Sciatic nerve (tissue), 2 donors: ENCODE measurements at places on chromosomes 7 and 10. TPM values are rescaled to one million over a fixed set of nuclear protein-coding genes. Genes with fewer than 3 reads are reported as not detected.

DNA sequence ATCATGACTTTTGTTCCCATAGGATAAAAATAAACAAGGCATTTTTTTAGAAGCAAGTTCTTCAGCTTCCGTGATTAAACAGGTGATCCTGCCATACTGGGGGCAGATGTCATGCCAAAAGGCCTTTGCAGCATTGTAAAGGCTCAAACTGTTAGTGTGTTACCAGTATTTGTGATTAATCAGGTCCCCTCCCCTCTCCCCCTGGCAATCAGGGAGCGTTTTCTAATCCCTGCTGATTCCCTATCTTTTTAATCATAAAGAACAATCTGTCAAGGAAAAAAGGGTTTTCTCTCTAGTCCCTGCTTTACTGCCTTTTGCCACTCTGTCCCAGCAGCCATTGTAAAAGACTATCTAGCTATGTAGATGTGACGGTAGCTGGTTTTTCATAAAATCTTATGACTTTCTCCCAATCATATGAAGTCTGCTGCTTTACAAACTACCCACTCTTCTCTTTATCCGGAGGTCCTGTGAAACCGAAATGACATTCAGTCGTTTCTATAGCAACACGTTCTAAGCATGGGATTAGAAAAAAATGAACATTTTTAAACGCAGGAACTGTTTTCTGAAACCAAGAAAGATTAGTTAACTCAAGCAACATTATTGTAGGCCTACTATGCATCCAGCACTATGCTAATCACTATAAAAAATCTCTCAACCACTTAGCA, 210.9 kb downstream of the RNLS start:
- DNase-seq, result no peak

DNA sequence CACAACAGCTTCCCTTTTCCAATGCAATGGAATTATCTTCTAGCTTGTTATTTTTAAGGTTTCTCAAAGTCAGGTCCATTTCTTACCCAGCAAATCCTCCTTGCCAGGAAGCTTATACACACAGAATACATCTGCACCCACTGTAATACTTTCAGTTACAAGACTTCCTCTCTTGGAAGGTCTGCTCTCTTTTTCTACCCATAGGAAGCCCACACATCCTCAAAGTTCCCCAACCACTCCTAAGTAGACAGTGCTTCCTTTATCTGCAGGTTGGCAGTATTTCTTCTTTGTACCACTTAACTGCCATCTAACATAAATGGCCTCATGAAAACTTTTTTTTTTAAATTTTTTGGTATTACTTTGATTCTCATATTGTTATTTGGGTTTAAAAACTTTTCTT, 155.6 kb downstream of the TAX1BP1 start:
- no peak for DNase-seq

- peak; percentile 67 for DNase-seq
Measured at GRCh38 chr7:151992375-151992774, 33.1 kb upstream of the GALNT11 start.

DNA sequence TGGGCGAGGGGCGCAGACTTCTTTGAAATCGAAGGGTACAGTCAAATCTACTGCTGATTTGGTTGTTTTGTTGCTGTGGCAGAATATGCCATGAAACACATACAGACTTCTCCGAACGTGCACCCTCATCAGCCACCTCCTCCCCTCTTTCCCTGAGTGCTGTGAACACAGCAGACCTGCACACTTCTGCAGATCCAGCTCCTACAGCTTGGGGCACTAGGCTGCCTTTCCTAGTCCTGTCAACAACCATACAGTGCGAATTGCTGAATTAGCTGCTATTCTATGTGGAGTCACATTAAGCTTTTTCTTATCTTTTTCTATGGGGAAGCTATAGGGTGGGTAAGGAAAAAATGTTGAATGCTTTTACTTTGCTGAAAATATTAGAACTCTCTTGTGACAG, 57.5 kb downstream of the COL17A1 start:
- no peak for DNase-seq

- no peak for DNase-seq
Measured at GRCh38 chr7:96426027-96426426, 104.1 kb upstream of the SLC25A13 start.

- no peak for DNase-seq
Measured at GRCh38 chr7:50589364-50589763, 24.2 kb upstream of the DDC start.

RABGEF1 gene
- 38.6 TPM for total RNA-seq

DNA sequence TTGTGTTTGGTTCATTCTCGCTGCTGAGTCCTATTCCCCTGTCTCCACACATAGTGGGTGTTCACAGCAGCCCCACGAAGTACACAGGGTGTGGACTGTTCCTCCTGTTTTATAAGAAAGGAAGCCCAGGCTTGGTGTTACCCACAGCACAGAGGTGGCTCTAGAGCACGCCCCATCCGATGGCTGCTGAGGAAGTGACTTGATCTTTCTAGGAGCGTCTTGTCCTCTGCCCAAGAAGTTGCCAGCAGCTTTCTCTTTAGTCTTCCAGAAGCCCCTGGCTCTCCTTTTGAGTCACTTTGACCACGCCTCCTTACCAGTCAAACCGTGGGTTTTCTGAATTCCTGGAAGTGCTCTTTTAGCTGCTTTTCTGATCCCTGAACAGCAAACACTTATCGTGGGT, 94.0 kb downstream of the GRK5 start:
- DNase-seq, result no peak

- DNase-seq, result no peak
Measured at GRCh38 chr7:70520611-70521010, 611.3 kb upstream of the GALNT17 start.

DNA sequence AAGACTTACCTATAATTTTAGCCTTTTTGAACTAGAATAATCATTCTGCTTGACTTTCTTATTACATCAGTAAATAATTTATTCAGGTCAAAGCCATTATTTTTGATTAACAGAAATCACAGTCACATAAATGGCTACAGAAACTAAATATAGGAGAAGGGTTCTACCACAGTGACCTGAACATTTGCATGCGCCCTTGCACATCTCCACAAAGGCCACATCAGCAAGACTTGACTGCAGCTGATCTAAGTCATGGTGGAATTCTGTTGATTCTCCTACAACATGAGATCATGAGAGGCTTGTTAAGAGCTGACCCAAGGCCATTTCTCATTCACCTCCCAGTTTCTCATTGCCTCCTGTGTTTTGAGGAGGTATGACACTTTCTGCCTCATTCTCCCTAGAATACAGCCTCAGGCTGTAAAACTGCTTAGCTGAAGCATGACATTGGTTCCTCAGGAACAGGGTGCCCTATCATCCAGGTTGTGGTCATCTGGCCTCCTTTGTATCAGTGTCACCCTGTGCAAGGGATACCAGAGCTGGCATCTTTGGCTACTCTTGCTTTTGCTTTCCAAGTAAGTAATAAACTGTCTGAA, 6.7 kb upstream of the IMMP2L start:
- no peak for DNase-seq

PCDH15 gene
- 0.09 TPM for total RNA-seq

GRCh38 chr7:112400141-112400540, 50.1 kb upstream of the IFRD1 start:
- DNase-seq, result no peak

DNA sequence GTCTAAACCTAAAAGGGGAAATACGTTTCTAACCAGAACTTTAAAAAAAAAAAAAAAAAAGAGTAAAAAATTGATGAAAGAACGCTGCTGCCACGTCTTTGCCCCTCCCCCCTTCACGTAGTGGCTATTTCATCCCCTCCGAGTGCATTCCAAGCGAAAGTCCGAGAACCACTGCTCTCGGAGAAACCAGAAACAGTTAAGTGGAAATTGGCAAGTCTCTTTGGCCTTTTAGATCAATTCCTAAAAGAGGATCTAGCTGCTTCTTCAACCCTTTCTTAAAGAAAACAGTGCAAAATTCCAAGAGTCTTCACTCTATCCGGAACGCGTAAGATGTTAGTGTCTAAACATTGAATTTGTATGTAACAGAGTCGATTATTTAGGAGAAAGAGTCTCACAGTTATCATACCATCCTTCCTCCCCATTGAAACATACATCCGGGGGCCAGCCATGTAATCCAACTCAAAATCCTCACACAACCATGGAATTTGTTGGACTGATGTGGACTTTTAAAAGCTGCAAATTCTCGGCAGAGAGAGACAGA, 1.1 kb downstream of the P4HA1 start:
- DNase-seq, result peak; percentile 82

RPA3 gene
- 26.3 TPM for total RNA-seq

RARRES2 gene
- 261 TPM for total RNA-seq

TRPV5 gene
- 0.22 TPM for total RNA-seq

DNA sequence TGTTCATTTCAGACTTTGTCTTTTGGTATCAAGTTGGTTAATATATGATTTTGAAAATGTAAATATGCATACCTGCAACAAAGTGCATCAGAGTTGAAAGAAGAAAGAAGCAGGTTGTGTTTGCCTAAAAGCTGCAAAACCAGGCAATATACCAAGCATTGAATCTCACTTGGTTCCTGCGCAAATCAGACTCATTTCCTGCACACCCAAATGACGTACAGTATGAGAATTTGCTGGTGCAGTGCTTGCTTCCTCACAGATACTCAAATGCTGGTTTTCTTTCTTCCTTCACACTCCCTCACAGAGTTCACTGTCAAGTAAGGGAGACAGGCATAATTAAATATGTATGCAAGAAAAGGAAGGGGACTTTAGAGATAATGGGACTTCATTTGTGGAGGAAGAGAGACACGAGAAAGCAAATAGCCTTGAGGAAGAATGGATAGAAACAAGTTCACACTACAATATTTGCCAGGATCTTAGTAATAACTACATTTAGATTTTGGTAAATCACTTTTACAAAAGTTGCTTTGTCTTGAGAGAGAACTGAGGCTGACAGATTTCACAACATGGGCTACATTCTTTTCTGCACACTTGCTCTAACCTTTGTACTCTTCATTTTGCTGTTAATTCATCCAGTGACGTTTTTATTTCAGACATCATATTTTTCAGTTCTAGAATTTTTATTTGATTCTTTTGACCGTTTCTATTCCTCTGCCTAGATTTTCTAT, 56.9 kb upstream of the AOAH start:
- DNase-seq, result no peak

DNA sequence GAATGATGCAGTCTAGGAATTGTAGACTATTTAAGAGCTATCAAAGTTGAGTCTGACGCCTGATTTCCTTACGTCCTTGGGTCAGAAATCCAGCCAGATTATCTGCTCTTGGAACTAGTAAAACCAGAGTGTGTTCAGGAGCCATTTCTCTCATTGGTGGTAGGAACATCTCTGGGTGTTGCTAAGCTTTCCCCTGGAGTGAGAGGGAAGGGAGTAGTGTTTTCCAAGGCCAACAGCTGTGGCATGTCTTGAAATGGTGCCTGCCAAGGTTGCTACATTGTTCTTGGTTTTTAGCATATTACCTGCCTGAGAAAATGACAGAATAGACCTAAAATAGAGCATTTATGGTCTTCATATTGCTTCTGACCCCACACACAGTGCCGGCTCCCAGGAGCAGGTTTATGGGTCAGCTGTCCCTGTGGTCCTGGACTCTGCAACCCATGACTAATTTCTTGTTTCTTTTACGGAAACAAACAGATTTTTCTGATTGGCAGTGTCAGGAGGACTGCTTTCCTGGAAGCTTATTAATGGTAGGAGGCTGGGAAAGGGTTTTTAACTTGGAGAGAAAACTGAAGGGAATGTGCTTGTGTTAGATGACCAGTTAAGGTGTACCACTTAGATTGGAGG, 17.5 kb downstream of the GBF1 start:
- DNase-seq, result no peak

DNA sequence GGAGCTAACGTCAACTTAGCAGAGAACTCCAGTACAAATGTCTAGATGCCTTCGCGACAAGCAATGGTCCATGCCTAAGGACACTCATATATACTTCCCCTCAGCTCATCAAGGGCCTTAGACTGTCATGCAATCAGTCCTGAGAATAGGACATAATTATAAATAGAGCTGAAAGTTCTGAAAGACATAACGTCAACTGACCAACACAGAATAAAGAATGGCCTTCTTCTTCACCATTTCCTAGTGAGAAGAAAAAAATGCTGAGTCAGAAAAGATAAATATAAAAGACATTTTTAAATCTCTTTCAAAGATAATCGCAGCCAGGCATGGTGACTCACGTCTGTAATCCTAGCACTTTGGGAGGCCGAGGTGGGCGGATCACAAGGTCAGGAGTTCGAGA, 83.2 kb downstream of the ARMH3 start:
- DNase-seq, result no peak

DNA sequence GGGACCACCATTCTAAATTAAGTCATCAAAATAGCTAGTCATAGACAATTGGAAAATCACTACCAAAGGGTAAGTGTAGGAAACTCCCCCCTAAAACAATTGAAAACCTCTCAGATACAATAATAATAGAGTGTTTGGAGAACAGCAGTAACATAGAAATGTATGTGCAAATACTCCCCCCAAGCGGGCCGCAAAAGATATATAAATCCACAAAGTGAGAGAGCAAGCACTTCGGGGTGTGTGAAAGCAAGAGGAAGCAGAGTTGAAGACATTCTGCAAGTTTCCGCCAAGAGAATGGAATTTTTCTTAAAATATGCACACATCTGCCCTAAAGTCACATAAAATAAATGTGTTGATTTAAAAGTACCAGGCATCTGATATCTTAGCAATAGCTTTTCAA, 33.3 kb downstream of the CHCHD3 start:
- no peak for DNase-seq

GRCh38 chr10:22704942-22705341, 9.4 kb downstream of the PIP4K2A start:
- no peak for DNase-seq

DNA sequence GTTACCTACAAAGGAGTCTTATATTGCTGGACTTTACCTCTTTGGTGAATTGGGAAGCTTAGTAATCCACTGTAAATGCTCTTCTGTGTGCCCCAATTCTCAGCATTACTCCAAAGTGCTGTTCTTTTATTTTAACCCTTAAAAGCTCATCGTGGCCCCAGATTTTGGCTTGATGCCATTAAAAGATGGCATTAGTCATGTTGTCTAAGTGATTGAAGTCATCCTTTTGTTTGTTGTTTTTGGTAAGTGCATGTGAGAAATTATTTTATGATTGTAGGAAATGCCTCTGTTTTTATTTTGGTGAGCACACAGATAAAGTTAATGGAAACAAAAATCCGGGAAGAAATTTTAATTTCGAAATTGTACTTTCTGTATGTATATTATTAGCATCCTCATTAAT, 82.5 kb upstream of the GATA3 start:
- no peak for DNase-seq

DNA sequence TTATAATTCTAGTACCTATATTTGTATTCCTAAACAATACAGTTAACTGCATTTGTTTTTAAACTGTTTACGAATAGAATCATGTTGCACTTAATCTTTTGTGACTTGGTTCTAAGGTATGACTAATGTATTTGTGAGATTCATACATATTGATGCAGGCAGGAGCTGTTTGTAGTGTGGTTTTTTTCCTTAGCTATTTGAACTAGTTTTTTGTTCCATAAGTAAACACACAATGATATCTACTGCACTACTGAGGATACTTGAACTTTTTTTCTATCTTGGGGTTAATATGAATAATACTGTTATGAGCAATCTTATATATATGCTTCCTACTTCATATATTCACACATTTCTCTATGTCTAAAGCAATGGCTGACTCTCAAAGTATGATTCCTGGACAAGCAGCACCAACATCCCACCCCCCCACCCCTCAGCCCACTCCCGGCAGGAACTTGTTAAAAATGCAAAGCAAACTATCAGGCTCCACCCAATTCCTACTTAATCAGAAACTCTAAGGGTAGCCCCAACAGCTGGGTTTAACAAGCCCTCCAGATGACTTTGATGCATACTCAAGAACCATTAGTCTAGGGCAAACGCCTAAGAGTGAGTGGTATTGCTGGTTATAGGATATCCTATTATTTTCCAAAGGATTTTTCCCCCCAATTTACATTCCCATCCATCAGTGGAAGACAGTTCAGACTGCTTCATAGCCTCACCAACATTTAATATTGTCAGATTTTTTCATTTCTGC, 25.8 kb downstream of the BRAF start:
- no peak for DNase-seq

- DNase-seq, result no peak
Measured at GRCh38 chr7:41977151-41977651, 259.8 kb downstream of the GLI3 start.
